T-helper 9 cell (primary cell): ENCODE measurements at places on chromosomes 12 and 14.

GRCh38 chr14:51269634-51270033 is 29.6 kb downstream of the TMX1 start:
- DNase-seq = no peak

- DNase-seq = no peak
Measured at GRCh38 chr14:51462182-51462581, 189.5 kb upstream of the FRMD6 start.

DNA sequence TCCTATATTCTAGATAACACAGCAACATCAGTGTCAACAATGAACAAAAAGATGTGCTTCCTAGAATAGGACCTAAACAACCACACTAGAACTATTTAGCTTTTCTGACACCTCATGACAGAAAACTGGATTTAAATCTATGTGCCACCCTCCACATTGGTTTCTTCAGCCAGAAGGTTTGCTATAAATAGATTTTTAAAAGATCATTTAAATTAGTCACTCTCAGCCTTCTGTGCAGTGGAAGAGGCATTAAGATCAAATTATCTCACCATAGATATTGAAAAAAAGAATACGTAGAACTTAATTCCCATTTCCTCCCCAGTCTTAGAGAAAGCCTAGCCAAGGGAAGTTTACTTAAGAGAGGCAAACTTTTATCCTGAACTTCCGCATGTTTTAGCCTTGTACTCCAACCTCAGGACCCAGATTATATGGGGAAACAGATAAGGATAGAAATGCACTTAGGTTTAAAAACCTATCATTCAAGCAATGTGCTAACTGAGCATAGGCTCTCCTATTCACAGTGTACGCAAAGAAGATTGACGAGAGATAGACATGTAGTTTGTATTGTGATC is 59.6 kb downstream of the NELL2 start:
- no peak for DNase-seq

- no peak for DNase-seq
Measured at GRCh38 chr12:19959353-19959752, 409.0 kb upstream of the PDE3A start.

DNA sequence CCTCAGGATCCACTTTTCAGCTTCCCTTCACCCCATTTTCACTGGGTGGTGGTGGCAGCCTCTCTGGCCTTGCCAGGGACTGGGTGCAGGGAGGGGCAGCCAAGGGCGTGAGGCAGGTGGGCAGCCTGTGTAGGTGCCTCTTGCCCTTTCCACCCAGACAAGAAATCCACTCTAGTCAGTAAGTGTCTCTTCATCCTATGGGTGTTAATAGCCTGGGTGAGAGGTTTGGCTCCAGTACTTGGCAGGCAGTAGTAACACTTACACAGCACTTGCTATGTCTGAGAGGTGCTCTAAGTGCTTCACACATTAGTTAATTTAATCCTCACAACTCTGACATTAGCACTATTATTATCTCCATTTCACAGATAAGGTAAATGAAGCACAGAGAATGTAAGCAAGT is 171.9 kb downstream of the EMP1 start:
- no peak for DNase-seq
